ENCODE measurements at places on chromosomes 2 and 18.

GRCh38 chr18:70705831-70706416 lies 417.1 kb downstream of the SOCS6 start:
- DNase-seq = no peak

DNA sequence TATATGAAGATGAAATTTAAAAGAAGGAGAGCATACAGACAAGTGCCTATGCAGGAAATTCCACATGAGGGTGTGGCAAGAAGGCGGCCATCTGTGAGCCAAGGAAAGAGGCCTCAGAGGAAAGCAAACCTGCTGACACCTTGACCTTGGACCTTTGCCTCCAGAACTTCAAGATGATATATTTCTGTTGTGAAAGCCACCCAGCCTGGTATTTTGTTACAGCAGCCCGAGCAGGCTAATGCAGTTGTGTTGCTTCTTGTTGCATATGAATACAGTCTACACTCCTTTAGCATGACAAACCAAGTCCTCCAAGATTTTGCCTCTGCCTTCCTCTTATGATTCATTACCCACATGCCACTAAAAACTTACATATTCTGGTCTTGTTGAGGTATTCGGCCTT lies 374.8 kb upstream of the TRIB2 start:
- DNase-seq = no peak

GRCh38 chr2:37870829-37871228 lies 54.3 kb upstream of the RMDN2 start:
- DNase-seq = no peak

- no peak for DNase-seq
Observed at GRCh38 chr2:157107877-157108276, 149.6 kb upstream of the GALNT5 start.

DNA sequence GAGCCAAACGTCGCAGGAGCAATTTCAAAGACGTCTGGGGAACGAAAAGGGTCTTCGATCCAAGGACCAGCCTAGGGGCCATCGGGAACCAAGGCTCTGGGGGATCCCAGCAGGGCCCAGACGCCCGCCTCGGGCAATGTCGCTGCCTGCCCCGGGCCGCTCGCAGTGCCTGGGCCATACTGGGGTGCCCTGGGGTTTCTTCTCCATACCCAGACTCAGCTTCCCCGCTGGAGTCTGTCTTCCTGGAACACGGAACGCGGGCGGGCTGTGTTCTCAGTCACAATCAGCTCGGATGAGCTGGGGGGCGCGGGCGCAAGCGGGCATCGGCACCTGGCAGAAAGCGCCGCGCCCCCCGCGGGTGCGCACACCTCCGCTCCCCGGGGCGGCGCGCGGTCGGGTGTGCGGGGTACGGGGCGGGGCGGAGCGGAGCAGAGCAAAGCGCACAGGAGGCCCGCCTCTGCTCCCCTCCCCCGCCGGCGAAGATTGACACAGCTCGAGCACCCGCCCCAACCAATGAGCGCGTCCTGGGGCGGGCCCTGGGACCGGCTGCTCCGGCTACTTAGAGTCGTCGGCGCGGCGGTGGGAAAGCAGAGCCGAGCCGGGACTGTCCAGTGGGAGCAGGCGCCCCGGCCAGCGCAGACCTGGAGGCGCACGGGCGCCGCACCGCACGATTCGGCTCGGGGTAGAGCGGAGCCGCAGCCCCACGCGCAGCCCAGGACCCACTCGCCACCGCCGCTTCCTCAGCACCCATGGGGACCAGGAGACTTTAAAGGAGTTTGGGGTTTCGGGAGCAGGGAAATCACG lies at the start of gene LRATD1:
TSS of gene LRATD1 (plus strand) at position 585 of the 804 bp plus-strand sequence. CDS start 1,263 bp downstream, outside the sequence.
- DNase-seq = peak; percentile 88

- DNase-seq = peak; percentile 95
Observed at GRCh38 chr2:180728928-180729559, 251.4 kb upstream of the UBE2E3 start.

GRCh38 chr2:146604521-146604920 lies 1240.3 kb upstream of the ACVR2A start:
- DNase-seq = no peak

DNA sequence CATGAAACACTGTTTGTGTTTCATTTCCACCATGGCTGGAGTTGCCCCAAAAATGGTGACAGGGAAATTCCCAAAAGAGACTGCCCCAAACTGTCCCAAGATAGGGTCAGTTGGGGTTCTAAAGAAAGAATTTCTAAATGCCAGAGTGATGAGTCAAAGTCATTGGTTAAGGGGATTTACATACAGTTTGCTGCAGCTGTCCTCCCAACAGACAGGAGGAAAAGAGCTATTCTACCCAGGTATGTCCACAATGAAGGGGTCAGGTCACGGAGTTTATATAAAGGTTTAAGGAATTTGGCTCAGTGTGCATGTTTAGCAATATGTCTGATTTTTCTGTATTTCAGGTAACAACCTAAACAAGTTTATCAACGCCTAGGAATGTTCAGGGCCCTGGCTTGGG lies 344.1 kb downstream of the TDRD15 start:
- no peak for DNase-seq

DNA sequence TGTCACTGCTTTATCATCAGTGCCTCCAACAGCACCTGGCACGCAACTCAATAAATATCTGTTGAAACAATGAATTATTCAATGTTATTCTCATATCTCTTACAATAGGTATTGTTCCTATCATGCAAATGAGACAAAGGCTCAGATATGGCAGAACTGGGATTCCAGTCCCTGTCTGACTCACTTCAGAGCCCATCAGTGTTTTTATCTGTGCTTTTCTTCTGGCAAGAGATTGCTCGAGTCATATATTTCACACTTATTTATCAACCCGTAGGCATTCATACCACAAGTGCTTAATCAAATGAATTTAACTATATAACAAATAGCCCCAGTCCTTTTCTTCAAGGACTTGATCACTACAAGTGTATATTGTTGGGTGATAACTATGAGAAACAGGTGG lies 76.4 kb upstream of the TSPYL6 start:
- peak; percentile 55 for DNase-seq

DNA sequence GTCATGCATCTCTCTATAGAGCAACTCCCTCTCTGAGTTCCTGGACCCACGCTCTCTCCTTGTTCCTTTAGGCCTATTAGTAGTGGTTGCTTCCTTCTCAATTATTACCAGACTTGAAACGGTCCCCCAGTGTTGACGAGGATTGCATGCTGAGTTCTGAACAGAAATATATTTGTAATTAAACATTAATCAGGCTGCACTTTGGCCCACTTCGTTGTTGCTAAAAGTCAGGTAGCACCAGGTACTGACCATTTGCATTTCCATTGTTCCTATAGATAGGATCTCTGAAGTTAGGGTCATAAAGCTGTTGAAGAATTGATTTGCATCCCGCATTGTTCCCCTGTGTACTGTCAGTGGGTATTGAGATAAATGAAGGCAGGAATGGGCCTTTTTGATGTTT lies 36.9 kb upstream of the TTR start:
- no peak for DNase-seq

DNA sequence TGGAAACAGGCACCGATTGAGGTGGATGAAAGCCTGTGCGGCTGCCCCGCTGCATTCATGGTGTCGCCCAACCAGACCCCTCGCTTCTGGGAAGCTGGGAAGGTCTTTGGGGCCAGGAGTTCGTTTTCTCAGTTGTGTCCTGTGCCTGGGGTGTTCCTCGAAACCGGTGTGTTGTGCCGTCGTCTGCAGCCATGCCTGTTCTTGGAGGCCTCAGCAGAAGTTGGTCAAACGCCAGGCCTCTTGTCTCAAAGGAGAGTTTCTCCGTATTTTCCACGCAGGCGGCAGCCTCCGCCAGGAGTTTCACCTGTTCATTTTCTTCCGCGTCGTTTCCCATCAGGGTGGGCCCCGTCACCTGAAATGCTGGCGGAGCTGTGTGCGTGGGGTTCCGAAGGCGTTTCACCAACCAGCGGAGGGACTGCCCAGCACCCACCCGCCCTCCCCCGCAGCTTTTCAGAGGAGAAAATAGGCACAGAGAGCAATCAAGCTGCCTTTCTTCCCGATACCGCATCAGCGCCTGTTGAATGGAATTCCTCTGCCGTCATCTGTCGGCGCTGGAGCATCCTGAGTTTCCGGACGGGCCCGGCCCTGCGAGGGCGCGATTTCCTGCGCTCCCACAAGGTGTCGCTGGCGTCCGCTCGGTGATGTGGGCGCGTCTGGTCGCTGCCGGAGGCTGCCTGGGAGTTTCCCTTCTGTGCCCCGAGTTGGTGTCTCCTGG lies 17.0 kb upstream of the NFATC1 start:
- peak; percentile 87 for DNase-seq

GRCh38 chr18:30499721-30500120 lies 542.8 kb downstream of the DSC3 start:
- no peak for DNase-seq

- DNase-seq = peak; percentile 49
Observed at GRCh38 chr2:62570861-62571698, 65.1 kb upstream of the TMEM17 start.

DNA sequence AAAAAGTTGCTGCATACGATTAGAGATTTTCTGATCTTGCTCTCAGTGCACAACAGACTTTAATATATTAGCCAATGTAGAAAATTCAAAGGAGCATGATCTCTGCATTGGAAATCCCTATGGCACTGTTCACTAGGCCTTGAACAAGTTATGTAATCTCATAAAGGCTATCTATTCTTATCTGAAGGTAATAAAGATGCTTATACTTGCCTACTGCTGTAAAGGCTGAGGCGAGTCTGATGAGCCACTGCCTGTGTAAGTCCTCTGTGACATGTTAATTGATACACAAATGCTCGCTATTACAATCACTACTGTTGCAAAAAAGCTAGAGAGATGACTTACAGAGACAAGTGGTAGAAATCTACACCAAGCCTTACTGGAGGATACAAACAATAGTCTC lies 207.4 kb downstream of the EPHA4 start:
- no peak for DNase-seq

DNA sequence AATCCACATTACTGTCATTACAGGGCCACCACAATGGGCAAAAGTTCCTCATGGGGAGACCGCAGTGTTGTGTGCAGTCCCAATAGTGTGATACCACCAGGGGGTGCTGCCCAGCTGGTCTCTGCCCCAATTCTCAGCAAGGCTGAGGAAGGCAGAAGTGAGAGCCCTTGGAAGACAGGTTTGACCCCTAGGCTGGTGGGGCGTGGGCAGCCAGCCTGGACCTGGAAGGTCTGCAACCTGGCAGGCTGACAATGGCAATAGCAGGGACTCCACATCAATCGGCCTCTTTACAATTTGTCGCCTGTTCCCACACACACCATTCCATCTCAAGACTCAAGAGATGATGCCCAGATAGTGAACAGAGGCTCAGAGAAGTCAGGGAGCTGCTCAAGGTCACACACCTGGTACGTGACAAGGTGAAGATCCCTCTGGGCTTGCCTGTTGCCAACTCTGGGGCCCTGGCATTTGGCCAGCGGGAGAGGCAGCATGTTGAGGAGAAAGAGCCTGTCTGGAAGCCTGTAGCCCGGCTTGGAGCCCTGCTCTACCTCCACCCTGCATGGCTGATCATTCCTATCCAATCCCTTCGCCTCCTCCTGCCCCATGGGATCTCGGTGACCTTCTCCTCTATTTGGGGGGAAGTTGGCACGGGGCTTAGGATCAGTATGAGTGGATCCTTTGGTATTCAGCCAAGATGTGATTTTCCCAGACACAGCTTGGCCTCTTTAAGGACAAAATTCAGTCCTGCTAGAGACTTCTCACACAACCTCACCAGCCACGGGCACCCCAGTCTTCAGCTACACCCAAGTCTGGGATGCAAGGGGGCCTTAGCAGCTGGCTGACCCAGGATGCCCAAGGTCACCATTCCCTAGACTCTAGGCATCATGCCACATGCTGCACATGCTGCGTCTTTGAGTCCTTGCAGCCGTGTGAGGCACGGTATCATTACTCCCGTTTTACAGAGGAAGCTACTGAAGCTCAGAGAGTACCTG lies 2.9 kb upstream of the ATOH8 start:
- peak; percentile 76 for DNase-seq

DNA sequence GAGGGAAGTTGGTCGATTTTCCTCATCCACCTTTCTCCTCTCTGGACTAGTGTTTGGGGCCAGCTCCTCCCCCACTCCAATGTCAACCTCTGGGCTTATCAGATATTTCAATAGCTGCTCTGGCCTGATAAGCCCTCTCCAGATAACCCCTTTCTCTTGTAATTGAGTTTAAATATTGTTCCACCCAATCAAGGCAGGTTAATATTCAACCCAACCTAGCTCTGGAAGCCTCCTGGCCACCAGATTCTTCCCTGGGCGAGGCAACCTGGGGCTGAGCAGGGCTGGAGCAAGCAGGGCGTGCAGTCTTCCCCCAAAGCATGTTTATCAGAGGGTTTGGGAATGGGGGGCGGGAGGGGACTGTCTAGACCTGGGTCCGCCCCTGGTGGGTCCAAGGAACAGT lies 73.8 kb downstream of the TFCP2L1 start:
- DNase-seq = no peak

DNA sequence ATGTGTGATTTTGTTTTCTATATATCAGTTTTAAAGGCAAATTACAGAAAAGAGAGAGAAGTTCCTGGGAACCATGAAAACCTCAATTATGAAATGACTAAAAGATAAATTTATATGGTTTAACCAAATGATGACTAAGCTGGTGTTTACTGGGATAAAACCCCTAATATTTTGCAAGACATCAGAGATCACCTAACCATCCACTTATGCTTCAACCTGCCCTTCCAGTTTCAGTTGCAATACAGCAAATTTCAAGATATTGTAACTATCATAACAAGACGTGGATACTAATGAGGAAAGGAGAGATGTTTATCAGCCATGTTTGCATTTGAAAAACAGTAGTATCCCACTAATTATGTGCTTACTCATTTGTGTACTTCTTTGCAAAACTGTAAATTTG lies 108.2 kb downstream of the GAREM1 start:
- no peak for DNase-seq

GRCh38 chr2:109475531-109476210 lies 138.1 kb downstream of the SEPTIN10 start:
- peak; percentile 88 for DNase-seq

DNA sequence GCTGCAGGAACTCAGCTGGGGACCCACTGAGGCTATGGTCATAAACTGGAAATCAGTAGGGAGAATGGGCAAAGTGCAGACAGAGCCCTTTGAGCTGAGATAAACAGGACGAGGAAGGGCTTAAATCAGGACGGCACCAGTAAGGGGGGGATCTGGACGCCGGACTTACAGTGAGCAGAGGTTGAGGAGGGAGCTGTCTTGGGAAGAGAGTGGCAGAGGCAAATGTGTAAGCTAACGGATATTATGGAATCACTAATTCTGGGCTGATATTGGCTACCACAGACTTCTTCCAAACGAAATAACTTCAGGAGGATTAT lies 539 bp downstream of the CYP27A1 start:
- DNase-seq = no peak

GRCh38 chr2:161044095-161044865 lies 115.9 kb upstream of the TANK start:
- DNase-seq = peak; percentile 63

GRCh38 chr2:27765621-27766286 lies 5.8 kb upstream of the MRPL33 start:
- DNase-seq = peak; percentile 18

GRCh38 chr2:667332-667999 lies 9.7 kb downstream of the TMEM18 start:
- DNase-seq = peak; percentile 89

Measured in GM23248 (cell line).